Fibroblast of lung (primary cell): ENCODE measurements at places on chromosomes 2 and 18. TPM values are rescaled to one million over a fixed set of nuclear protein-coding genes. Genes with fewer than 3 reads are reported as not detected.

- DNase-seq, result no peak
Observed at GRCh38 chr2:209424199-209424701, 403 bp downstream of the MAP2 start.

DNA sequence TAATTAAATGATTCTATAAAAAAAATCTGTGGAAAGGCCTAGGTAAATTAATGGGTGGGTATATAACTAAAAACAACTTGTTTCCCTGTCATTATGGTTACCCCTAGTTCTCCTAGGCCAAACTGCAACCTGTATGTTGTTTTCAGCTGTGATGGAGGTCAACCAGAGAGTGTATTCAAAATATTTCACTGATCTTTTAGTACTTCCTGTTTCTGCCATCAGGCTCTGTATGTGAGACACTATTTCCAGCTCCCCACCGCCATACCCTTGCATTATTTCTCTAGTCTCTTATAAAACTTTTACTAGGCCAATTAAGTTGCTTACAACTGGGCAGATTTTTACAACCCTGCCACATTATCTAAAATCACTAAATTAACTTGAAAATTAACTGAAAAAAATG is 21.0 kb upstream of the CDKL4 start:
- no peak for DNase-seq

The CLIP4 gene
- 123 and 127 TPM in 2 replicates for total RNA-seq

GRCh38 chr18:78984941-78985784 is 5.5 kb downstream of the SALL3 start:
- peak; percentile 69 for DNase-seq

DNA sequence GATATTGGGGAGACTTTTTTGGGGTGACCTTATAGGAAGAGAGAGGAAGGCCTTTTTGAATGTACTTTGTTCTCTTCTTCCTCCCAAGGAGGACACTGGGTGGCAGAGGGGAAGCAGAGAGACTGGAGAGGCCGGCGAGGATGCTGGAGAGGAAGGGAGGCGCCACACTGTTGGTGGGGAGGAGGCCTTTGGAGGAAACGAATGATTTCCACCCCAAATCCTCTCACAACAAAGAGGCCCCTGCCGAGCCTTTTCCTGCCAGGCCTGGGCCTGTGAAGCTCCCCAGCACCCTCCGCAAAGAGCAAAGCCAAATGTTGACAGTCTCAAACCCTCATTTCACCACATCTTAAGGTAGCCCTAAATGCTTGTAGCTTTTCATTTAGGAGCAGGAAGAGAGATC is 59.0 kb upstream of the UPP2 start:
- no peak for DNase-seq

GRCh38 chr2:65329525-65329924 is 101.9 kb downstream of the ACTR2 start:
- DNase-seq, result no peak

GRCh38 chr2:82879803-82880202 is 1579.3 kb downstream of the SUCLG1 start:
- DNase-seq, result no peak

DNA sequence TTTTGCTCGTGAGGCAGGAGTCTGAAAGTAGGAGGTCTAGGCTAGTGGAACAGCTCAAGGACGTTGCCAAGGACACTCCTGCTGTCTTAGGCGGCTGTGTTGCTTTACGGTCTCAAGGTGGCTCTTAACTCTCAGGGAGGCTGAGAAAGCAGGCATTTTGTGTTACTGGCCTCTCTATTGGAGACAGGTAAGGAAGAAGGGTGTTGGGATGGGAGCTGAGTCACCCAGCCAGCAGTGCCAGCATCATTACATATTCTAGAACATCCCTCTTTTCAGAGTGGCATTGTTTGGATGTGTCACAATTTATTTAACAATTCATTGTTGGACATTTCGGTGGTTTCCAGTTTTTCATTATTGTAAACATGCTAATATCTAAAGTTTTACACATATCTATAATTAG is 30.8 kb upstream of the TMEM214 start:
- DNase-seq, result no peak

DNA sequence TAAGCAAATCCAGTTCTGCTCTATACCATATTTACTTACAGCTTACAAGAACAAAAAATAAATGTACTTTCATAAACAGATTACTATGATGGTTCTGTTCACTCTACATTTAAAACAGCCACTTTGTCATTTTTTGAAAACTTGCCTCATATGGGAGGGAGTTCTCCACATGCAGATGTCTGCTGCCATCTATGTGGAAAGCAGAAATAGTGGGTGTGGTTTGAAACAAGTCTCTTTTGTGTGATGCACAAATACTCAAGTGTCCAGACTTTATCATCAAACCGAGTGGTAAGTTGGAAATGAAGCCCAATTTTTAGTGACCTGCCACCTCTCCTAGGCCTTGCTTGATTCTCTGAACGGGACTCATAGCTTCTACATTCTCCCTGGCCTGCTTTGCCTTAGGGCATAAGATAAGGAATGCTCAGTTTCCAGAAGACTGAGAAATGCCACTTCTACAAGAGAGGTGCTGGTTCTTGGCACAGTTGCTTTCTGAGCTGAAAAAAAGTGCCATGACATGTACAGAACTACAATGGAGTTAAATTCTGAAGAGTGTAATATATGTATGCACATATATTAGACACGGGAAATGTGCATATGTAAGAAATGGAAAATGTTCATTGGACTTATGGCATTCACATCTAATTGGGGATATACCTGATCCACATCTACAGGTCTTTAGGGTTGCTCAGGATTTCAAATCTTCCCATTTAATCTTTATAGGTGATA is 221.0 kb downstream of the SLC8A1 start:
- no peak for DNase-seq

DNA sequence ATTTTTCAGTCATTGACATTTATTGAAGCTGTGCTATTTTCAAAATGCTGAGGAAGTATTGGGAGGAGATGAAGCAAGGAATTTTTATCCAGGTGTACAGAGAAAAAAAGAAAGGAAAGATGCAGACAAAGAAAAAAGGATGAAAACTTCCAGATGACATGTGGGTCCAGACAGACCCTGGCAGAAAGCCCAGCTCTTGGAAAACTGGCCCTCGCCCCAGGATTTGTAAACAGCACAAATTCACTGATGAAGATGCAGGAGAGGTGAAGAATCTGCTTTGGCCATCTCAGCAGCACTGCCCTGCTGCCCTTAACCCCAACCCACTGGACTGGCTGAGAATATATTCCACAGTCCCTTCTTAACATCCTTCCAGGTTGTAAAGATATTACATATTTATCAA is 12.5 kb downstream of the TACR1 start:
- no peak for DNase-seq

The ALLC gene
- not detected in 2 replicates for total RNA-seq

DNA sequence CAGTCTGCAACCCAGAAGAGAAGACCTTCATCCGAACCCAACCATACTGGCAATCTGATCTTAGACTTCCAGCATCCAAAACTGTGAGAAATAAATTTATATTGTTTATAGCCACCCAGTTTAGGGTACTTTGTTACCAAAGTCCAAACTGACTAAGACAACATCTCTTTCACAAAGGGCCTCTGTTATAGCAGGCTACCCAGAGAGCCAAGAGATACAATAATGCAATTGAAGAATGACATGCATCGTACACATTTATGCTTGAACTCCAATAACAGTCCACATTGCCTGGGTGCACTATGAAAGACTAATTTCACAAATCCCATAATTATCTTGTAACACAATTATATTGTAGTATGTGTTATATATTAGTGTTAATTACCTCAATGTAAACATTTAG is 39.1 kb upstream of the ANKRD44 start:
- no peak for DNase-seq

DNA sequence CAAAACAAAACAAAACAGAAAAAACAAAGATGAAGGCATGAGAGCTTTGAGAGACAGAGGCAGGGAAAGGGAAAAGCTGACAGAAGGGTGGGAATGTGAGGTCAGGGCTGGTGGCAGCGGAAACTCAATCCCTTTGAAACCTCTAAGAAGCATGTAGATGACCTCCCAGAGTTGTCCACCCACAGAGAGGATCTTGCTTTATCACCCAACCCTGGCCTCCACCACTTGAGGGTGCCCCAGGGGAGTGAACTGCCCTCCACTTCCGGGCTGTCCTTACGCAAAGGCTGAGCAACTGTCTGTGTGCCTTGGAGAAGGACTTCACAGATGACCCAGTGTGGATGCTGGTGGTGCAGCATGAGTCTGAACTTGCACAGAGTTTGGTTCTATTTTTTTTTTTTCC is 26.7 kb downstream of the PDCL3 start:
- DNase-seq, result no peak

DNA sequence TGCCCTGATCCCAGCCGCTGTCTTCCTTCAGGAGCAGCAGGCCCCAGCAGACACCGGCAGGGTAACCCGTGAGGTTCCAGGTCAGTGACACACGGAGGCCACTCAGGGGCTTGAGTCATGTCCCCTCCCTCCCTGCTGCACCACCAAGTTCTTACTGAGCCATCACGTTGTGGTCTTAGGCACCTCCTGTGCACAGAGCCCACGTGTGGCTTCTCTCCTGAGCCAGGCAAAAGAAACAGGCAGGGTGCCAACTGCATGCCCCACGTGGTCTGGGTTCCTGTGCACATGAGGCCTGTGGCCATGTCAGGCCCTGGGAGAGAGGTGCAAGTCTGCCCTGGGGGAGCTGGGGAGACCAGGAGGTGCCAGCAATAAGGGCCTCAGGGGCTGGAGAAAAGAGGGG is 264.8 kb downstream of the KLHL29 start:
- DNase-seq, result peak; percentile 61

GRCh38 chr2:37507051-37507410 is 162.6 kb downstream of the QPCT start:
- no peak for DNase-seq

The LRRC30 gene
- total RNA-seq, result not detected in 2 replicates

- no peak for DNase-seq
Observed at GRCh38 chr2:206783718-206784117, 18.3 kb downstream of the FASTKD2 start.

The CTAGE1 gene
- under 0.01 TPM in 1 of 2 replicates, not detected in the other for total RNA-seq
